Right forelimb (tissue), 1 donor: ENCODE measurements at places on chromosomes 11 and 22.

GRCh38 chr22:24233235-24233634, 11.6 kb downstream of the GGT5 start:
- DNase-seq: no peak

DNA sequence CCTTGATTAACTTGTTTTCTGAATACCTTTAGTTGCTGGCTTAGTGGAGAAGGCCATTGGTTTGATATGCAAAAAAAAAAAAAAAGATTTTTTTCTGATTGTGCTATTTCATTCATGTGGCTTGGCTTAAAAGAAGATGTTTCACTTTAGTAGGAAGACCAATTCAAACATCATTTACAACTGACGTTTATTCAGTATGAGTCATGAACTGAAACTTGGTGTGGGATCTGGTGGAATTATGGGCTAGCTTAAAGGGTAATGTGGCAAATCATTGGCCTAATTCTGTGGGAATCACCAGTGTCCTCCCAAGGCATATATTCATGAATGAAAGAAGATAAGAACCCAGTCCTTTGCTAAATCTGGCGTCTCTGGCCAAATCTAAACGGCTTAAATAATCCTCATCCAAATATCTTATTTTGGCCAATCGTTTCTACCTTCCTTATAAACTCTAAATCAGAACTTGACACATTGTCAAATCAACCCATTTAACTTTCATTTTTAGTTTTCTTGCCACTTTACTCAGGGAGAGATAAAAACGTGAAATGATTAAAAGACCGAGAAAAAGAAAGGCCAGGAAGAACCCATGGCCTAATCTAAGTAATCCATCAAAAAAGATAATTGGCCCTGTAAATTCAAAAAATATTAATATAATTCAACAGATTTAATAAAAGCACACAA, 77.0 kb downstream of the DDIAS start:
- DNase-seq: no peak

DNA sequence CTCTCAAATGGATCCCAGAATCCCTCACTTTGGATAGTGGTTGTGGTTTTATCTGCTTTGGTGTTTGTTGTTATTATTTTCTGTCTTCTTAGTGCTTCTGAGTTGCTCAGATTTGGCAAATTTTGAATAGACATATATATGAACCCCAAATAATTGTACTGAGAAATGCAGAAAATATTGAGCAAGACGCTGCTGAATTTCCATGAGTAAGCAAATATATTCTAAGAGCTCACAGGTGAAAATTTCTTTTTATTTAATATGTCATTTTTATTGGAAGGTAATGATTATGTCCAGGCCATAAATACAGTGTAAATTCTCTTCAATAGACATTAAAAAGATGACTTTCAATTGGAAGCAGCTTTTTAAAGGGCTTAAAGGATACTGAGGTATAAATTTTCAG, 152.1 kb downstream of the FAT3 start:
- no peak for DNase-seq

GRCh38 chr22:49466878-49467595, 360.6 kb downstream of the BRD1 start:
- no peak for DNase-seq

DNA sequence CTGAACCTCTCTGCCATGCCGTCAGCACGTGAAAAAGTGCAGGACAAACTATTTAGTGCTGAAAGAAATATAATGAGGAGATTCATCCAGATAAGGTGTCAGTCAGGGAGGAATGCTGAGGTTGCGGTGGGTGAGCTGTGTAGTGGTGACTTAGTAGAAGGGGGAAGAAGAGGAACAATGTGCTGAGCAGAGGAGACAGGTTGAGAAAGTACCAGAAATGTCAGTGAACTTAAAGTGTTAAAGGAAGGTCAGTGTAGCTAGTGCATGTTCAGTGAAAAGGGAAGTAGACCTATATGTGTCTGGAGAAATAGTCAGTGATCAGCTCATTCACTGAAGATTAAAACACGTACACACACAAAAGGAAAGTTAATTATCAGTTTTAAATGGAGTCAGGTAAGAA, 237.6 kb upstream of the CCDC179 start:
- DNase-seq: no peak

DNA sequence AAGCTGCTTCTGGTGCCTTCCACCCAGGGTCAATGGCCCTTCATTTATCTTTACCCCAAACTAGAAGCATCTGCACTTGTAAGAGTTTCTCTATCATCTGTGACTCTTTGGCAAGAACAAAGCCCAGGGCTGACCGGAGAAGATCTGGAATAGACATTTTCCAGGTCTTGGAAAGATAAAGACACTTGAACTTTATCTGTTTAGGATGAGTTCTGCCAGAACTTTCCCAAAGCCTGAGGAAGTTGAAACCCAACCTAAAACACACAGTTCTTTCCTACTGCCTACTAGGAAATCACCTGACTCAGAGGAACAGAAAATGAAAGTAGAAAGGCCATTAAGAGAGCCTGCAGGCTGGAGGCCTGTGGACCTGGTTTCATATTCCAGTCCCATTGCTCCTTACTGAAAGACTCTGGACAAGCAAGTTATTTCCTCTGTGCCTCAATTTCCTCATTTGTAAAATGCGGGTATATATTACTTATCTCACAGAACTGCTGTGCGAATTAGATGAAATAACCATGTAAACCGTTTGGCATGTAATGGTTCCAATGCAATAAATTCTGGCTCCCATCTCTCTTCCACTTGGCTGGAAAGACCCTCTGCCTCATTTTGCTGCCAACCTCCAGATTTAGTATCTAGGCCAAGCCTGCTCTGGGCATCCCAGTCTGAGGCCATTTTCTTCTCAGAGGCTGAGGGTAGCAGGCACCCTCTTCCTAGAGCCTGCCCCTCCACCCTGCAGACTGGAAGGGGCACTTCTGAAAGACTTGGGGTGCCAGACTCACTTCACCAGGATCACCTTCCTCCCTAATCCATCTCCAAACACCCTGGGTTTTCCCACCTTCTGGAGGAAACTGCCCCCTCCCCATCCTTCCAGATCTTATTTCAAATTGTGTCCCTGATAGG, 1.2 kb downstream of the UBE2L6 start:
- DNase-seq: no peak
